ENCODE measurements at places on chromosomes 16 and 17.
A peak's percentile ranks its signal among the peaks of the same experiment; 100 is the strongest.

- no peak for DNase-seq
Observed at GRCh38 chr17:42882166-42882565, 18.4 kb upstream of the G6PC1 start.

- no peak for DNase-seq
Observed at GRCh38 chr16:4123616-4124300, 7.5 kb upstream of the ADCY9 start.

DNA sequence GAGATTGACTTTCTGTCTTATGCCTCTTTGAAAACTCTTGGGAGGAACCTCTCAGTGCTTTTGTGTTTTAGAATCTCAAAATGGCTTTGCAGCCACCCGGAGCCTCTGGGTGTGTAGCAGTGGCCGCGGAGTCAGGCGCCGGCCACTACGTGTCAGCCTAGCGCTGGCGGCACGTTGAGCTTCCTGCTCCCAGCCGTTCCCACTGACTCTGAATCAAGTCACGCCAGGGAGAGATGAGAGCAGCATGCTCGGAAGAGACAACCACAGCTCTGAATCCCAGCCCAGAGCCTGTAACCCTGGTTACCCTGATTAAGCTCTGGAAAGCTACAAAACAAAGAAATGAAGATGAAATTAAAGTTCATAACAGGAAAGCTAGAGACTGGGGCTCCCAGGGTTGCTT is 97.4 kb upstream of the CACNG5 start:
- no peak for DNase-seq

DNA sequence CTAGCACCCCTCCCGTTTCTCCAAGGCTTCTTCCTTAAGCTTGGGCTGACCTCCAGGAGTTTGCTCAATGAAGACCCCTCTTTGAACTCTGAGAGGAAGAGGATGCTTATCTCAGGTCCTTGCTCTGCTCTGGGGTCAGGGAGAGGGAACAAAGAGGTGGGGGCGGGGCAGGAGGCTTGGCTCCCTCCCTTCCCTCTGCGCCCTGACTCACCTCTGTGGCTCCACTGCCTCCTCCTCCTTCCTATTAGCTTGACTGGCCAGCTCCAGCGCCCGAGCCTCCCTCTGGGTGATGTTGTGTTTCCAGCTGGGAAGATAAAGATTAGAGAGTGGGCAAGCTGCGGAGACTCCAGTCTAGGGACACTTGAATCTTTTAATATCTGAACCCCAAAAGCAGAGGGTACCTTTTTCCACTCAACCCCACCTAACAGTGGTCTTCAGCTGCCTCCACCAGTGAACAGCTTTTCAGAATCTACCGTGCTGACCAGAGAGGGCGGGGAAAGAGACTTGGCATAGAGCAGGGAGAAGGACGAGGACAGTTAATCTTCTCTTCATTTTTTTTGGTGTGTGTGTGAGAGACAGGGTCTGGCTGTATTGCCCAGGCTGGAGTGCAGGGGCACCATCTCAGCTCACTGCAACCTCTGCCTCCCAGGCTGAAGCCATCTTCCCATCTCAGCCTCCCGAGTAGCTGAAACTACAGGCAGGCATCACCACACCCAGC is 6.7 kb downstream of the GIP start:
- DNase-seq = no peak

DNA sequence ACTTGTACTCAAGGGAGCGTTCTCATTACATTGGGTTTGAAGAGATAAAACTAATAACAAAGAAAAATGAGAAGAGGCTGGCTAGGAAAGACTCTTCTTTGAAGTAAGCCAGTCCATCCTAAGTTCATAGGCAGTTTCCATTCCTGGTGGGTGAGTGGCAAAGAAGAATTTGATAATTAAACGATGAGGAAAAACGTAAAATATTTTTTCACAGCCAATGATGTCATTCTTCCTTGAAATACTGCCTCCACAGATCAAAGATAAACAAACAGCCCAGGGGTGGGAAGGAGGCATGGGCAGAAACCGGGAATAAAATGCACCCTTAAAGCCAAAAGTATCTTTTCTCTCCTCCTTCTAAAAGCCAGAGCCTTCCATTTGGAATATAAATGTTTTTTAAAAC is 346.6 kb downstream of the PMP22 start:
- no peak for DNase-seq

GRCh38 chr17:9908649-9909042 is 3.6 kb upstream of the RCVRN start:
- no peak for DNase-seq

GRCh38 chr17:81365148-81365600 is 30.1 kb upstream of the BAHCC1 start:
- DNase-seq = peak; percentile 90

DNA sequence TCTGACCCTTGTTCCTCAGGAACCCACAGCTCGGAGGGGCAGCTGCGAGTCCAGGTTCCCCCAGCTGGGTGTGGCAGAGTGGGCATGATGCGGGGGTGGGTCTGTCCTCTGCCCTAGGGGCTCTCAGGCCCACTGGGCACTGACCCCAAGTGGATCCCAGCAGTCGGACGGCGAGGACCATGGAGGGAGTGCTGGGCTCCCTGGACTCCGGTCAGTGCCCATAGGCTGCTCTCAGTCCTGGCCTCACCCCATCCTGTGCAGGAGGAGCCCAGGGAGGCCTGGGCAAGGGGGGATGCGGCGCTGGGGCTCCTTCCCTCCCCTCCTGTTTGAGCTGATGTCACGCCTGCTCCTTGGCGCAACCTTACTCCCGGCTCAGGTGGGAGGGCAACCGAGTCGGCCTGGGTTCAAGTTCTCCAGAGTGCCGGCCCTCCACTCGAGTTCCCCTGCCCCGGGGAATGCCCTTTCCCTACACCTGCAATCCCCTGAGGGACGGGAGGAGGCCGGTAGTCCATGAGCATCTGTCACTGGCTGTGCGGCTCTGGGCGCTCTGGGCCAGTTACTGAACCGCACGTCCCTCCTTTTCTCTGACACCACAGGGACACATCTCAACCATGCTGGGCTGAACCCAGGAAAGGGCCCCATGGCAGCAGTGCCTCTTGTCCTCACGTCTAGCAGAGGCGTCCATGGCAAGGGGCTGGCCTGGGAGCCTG is 52.6 kb upstream of the ACSF3 start:
- DNase-seq = no peak

DNA sequence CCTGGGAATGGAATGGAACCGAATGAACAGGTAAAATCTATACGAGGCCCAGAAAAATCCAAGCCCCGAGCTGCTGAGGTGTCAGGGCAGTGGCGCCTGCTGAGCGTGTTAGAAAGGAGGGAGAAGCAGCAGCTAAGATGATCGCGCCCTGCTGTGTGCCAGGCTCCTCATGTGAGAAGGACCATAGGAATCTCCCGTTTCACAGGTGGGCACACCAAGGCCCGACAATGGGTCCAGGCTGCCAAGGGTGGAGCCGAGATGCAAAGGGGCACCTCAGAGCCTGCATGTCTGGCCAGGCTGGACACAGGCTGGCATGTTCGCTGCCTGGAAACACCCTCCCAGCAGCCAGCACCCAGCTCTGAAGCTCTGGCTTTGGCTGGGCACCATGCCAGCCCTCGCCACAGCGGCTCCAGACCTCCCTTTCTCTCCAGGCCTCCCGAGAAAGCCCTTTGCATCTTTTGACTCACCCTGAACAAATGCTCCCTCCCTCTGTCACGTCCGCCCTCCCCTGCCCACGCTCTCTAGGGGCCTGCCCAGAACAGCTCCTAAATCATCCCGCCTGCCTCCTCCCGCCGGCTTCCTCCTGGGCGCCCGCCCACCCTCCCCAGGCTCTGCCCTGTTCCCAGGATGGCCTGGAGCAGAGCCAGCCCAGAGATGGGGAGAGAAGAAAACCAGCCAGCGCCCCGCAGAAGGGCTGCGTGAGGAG is 217.8 kb upstream of the GSE1 start:
- no peak for DNase-seq

GRCh38 chr16:28985211-28986041 is 574 bp downstream of the LAT start:
- DNase-seq = no peak

DNA sequence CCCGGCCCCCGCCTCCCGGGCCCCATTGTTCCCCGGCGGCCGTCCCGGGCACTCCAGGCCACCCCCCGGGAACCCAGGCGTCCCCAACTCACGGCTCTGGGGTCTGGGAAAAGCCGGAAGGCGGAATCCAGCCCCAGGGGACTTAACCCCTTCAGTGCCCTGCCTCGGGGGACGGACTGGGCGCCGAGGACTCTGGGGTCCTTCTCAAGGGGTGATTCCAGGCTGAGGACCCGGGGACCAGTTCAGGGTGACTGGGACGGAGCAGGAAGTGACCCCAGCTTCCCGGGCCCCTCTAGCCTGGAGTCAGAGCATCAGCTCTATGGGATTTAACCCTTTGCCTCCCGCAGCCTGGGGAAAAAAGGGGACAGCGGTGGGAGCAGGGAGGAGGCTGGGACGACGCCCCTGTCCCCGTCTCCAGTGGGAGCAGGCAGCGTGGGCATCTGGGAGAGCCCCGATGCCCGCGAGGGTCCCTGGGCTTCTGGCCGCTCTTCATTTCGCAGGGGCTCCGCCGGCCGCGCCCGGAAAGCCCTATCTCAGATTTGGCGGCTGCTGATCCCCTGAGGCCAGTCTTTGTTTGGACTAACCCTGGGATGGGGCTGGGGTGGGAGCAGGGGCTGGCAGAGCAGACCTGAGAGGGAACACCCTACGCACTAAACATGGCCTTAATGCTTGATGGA is at the start of gene ZNF629:
Gene ZNF629 (minus strand): TSS at position 270 of the 677 bp plus-strand sequence. CDS start 2,723 bp downstream, outside the sequence.
- no peak for DNase-seq

DNA sequence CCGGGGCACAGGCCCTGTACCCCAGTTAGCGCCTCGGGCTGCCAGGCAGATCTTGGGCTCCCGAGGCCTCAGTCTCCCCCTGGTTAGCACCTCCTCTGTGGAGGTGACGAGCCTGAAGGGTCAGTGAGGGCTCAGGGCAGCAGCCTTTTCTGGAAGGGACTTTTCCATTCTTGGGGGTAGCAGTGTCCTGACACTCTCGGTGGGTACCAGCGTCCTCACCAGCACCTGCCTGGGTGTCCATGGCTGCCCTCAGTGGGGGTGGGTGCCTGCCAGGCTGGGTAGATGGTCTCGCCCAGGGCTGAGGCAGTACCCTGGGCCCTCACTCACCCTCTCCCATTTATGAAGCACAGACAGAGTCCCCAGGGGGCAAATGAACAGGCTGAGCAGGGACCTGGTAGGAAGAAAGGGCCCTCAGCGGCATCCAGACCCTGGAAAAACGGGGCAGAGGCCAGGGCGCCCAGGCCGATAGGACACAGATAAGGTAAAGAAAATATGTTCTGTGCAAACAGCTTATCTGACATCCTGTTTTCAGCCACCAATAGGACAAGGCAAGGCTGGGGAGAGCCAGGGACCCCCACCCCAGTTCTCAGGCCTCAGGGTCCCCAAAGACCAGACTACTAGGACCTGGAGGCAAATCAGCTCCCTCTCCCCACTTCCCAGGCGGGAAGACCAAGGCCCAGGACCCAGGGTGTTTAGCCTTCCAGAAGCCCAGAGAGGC is 50.9 kb downstream of the ZFPM1 start:
- DNase-seq = no peak

DNA sequence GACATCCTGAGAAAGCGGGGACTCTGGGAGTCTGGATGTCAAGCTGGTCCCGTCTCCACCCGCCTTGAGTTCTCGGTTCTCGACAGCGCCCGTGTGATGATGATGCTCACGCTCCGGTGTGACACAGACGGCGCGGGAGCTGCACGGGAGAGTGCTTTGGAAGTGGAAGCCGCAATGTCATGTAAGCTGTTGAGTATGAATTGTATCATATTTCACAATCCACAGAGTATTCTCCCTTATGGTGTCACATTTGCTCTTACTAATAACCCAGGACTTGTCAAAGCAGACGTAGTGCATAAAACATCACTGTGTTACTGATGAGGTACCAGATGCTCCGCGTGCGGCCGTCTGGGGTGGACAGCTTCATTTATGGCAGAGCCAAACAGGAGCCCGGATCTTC is 217.5 kb upstream of the CHMP6 start:
- DNase-seq = no peak

DNA sequence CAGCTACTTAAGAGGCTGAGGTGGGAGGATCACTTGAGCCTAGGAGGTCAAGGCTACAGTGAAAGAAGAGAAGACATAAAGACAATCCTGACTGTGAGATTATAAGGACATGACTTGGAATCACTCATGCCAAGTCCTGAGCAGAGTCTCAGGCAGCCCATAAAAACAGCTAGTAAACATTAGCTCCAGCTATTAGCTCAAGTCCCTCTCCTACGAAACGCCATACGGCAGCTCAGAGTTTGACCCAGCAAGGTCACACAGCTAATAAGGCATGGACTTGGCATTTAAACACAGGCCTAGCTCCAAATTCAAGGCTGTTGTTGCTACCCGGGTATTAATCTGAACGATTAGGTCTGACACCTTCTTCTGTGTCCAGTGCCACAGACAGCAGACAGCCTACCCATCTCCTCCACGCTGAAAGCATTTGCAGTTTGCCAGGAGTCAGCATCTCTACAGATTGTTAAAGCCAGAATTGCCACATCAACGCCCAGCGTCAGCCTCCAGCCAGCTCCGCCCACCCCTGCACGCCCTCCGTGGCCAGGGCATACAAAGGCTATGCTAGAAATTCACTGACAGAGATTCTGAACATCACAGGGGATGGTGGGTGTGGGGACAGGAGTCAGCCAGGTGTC is 9.9 kb upstream of the TMEM114 start:
- no peak for DNase-seq

GRCh38 chr17:73497721-73498120 is 146.5 kb downstream of the SDK2 start:
- DNase-seq = no peak

DNA sequence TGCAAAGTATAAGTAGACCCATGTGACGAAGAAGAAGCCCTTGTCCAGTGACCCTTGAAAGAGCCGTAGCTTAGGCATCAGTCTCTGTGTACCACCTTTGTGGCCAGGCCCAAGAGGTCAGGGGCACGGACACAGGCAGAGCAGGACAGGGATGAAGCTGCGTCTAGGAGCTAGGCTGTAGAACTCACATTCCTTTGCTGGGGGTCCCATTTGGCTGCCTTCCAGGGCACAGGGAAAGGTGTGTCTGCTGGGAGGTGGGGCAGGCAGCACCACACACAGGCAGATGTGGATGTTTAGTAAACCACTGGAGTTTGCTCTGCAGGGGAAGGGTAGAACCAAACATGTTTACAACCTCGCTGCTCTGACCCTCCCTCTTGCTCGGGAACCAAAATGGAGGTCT is 33.7 kb downstream of the HNF1B start:
- no peak for DNase-seq

DNA sequence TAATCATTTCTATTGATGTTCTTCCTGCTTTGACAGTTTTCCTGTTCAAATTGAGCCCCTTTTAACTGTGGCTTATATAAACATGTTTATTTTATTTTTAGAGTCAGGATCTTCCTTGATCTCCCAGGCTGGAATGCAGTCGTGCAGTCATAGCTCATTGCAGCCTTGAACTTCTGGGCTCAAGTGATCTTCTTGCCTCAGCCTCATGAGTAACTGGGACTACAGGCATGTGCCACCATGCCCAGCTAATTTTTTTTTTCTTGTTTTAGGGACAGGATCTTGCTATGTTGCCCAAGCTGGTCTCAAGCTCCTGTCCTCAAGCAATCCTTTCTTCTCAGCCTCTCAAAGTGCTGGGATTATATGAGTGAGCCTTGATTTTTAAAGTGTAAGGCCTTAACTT is 14.7 kb downstream of the PHKB start:
- DNase-seq = no peak

GRCh38 chr16:80807906-80808305 is 3.5 kb upstream of the CDYL2 start:
- no peak for DNase-seq
